Activated CD8-positive, alpha-beta memory T cell treated with anti-CD3 and anti-CD28 coated beads for 1 hour (primary cell): ENCODE measurements at places on chromosomes 6 and 20.
A peak's percentile ranks its signal among the peaks of the same experiment; 100 is the strongest.

GRCh38 chr20:23193801-23194384 is 107.8 kb upstream of the CD93 start:
- no peak for DNase-seq

- no peak for DNase-seq
Observed at GRCh38 chr20:9068841-9069663, at the start of gene PLCB4. TSS of gene PLCB4 (plus strand) at chr20:9069087. CDS start at chr20:9307815, 238,728 bp downstream.

- no peak for DNase-seq
Observed at GRCh38 chr6:5087389-5087788, 2.2 kb downstream of the PPP1R3G start.

- DNase-seq, result peak; percentile 33
Observed at GRCh38 chr6:90080876-90081481, 186.7 kb downstream of the GJA10 start.

DNA sequence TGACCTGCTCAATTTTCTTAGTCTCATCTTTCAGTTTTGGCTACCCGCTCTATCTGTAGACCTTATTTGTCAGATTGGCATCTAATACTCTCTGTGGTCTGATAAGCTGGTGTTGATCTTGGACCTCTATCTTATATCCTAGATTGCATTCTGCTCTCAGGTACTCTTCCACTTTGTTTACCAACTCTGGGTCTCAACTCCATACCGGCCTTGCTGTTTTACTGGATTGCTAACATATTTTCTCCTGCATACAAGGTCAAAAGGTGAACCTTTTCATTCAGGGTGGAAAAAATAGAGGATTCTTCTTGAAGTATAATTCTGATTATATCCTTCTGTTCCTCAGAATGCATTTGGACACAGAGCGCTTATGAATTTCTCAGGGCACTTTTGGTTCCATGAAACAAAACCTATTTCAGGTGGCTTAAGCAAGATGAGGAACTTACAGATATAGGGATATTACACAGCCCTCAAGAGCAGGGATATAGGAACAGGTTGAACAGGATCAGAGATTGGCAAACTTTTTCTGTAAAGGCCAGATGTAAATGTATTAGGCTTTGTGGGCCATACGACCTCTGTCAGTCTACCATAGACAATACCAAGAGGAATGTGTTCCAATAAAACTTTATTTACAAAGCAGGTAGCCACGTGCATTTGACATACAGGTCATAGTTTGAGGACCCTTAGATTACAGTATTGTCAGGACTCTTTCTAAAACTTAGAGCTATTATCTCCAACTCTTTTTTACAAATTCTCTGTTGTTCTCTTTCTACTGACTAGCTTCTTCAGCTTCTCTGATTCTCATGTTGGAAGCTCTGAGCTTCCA is 2.5 kb upstream of the SH3BGRL2 start:
- DNase-seq, result no peak

GRCh38 chr6:125192610-125192930 is 39.0 kb downstream of the TPD52L1 start:
- DNase-seq, result no peak

DNA sequence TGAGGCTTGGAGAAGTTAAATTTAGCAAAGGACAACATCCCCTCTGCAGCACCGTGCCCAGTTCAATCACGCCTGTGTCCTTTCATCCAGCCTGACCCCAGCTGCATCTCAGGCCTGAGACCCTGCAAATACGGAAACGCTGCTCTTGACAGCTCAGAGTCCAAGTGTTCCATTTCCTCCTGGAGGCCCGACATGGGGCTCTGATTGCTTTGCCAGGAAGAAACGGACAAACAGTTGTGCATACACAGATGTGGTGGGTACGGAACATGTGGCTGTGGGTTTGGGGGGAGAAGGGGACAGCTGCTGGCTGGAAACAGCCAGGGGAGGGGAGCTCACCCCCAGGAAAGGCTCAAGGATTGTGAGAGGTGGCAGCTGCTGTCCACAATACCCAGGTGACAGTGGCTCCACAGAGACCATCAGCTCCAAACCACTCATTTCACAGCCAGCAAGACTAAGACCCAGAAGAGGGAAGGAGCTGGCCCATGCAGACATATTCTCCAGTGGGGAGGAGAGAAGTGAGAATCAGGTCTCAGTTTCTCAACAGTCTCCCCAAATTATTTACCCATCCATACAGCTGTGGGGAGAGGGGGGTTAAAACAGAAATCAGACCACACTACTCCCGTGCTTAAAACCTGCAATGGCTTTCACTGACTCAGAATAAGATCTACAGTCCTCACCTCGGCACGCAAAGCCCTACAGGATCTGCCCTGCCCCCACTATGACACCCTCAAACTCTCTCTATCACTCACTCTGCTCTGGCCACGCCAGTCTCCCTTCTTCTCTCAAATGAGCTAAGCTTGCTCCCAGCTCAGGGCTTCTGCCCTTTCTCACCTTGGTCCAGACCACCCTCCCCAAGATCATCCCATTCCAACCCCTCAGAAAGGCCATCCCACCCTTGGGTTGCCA is 89.1 kb downstream of the PREX1 start:
- DNase-seq, result no peak

DNA sequence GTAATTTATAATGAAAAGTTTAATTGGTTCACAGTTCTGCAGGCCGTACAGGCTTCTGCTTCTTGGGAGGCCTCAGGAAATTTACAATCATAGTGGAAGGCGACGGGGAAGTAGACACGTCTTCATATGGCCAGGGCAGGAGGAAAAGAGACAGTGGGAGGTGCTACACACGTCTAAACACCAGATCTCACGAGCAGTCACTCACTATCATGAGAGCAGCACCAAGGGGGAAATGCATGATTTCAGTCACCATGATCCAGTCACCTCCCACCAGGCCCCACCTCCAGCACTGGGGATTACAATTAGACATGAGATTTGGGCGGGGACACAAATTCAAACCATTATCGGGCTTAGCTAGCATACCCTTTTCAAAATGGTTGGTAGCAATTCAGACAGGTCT is 41.2 kb downstream of the EIF2S2 start:
- DNase-seq, result no peak

GRCh38 chr20:49169547-49169946 is 18.6 kb downstream of the STAU1 start:
- DNase-seq, result no peak

DNA sequence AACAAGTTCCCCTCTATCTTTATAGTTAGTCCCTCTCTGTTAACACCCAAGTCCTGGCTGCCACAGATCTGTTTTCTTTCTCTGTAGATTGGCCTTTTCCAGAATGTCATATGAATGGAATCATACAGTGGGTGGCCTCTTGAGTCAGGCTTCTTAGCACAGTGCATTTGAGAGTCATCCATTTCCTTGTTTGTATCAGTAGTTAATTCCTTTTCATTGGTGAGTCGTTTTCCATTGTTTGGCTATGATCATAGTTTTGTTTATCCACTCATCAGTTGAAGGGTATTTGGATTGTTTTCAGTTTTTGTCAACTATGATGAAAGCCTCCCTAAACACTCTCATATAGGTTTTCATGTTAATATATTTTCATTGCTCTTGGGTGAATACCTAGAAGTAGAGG is 248.3 kb downstream of the ARID1B start:
- DNase-seq, result no peak

DNA sequence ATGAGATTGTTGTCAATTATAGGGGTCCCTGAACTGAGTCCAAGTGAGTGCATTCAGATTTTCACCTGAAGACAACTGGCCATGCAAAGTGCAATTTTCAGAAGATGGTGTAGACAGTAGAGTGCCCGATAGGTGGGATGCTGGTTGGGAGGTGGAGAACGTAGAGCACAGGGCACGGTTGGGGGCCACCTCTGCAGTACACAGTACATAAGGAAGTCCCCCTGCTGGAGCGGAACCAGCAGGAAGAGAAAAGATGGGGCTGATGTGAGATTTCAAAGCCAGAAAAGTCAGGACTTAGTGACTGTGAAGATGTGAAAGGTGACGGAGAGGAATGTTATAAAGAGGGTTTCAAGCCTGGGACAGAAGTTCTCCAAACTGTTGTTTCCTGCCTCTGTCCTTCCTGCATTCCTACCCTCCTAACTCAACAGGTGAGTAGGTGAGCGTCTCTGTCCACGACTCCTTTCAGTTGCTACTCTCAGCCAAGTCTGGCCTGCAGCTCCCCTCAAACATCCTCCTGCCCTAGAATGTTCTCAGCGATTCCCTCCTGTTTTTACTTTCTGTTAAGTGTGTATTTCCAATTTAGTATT is 330.8 kb downstream of the PRL start:
- no peak for DNase-seq

- no peak for DNase-seq
Observed at GRCh38 chr6:46058951-46059350, 43.3 kb upstream of the CLIC5 start.

DNA sequence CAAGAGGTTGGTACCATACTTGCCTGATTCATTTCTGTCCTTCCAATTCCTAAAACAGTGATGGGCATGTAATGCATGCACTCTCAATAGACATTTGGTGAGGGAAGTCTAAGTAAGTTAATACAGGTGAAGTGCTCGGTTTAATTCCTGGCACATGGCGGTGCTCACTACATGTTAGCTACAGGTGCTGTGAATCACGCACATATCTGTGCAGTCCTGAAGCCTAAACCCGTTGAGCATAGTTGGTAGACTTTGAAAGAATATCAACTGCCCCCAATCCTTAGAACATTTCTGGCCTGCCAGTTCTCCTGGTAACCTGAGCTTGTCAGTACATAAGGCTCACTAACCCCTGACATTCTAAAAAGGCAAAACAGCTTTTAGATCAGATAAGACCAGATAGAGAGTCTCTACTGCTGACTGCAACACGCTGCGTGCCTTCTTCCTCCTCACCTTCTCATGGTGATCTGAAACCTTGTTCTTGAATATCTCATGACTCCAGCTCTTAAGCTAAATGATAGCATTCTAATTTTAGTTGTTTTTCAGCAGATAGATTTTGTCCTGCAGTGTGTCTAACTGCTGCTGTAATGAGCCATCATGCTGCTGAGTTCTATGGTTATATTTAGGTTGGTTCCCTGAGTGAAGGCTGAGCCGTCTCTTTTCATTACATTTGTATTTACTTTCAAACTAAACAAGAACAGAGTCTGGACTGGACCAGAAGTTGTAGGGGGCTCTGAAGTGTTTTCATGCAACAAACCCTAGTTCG is 328.5 kb upstream of the QKI start:
- DNase-seq, result no peak

GRCh38 chr6:145704143-145704781 is 31.1 kb downstream of the EPM2A start:
- no peak for DNase-seq

- DNase-seq, result no peak
Observed at GRCh38 chr20:37598100-37598543, 70.4 kb upstream of the BLCAP start.

DNA sequence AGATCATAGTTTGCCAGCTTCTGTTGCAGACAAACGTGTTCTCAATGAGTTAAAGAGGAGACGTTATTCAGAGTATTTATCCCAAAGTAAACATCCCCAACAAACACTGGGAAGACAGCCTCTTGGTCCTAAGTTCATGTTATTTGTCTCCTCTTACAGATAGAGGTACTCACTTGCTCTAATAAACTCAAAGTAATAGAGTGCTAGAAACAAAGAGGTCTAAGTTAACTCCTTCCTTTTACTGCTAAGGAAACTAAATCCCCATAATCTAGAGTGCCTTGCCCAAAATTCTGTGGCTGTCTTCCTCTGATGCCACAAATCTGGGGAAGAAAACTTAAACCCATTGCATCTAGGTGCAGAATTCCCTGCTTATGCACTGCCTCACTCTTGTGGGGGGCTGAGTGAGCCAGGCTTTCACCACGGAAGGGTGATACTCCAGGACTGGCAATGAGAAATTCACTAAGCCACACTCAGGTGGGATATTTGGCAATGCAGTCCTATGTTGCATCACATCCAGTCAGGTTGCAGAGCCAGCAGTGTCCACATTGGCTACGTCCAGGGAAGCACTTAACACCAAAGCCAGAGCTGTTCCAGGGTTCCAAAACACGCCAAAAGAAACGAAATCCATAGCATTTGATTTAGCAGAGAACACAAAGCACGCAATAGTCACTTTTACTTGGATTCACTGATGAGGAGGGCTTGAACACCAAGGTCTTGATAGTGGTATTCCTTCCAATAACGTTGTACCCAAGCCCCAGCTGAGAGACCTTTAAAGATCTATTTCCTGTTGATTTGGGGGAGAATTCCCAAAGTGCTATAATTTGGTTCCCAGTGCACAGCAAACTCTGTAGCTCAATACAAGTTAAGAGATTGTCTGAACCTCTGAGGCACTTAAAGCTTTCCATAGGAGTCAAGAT is 81.0 kb upstream of the FOXQ1 start:
- no peak for DNase-seq

DNA sequence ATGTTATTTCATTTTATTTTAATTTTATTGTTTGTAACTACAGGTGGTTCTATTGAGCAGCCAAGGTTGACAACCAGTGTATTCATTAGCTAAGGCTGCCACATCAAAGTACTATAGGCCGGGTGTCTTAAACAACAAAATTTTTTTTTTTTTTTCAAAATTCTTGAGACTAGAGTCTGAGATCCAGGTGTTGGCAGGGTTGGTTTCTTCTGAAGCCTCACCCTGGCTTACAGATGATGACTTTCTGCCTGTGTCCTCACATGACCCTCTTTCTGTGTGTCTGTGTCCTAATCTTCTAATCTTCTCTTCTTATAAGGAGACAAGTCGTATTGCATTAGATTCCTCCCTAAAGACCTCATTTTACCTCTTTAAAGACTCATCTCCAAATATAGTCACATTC is 208.4 kb downstream of the MANEA start:
- no peak for DNase-seq

DNA sequence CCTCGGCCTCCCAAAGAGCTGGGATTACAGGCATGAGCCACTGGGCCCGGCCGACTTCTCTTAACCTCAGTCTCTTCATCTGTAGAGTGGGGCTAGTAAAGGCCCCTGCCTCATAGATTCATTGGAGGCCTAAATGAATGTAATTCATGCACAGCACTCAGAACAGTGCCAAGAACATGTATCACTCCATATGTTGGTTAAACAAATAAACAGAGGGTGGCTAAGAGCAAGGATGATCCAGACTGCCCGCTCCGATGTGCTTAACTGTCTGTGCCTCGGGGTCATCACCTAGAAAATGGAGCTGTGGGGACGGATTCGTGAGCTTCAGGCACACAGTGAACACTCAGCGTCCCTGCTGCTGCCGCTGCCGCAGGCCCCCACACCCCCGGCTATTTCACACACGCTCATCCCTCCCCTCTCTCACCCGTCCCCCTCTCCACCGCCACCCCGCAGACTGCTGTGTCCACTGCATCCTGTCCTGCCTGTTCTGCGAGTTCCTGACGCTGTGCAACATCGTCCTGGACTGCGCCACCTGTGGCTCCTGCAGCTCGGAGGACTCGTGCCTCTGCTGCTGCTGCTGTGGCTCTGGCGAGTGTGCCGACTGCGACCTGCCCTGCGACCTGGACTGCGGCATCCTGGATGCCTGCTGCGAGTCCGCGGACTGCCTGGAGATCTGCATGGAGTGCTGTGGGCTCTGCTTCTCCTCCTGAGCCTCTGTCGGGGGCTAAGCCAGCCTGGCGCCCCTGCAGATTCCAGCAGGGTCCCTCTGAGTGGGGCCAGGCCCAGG is 14.8 kb downstream of the MDFI start:
- DNase-seq, result no peak

DNA sequence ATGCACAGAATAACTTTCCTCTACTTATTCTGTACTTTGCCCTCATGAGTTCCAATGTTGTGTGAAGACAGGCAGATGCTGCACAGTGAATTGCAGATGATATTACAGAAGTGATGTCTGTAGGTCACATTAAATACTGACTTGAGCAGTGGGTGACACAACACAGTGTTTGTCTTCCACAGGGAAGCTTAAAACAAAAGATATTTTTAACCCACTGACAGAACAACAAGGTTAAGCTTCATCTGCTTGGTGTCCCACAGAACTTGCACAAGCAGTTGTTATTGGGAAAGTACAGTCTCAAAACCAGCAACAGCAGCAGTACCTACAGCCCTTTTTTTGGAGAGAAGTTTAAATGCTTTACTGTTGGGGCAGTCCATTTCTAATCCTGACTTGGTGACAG is 10.5 kb downstream of the SUMO4 start:
- DNase-seq, result no peak
